ENCODE measurements at places on chromosomes 12 and 14.

DNA sequence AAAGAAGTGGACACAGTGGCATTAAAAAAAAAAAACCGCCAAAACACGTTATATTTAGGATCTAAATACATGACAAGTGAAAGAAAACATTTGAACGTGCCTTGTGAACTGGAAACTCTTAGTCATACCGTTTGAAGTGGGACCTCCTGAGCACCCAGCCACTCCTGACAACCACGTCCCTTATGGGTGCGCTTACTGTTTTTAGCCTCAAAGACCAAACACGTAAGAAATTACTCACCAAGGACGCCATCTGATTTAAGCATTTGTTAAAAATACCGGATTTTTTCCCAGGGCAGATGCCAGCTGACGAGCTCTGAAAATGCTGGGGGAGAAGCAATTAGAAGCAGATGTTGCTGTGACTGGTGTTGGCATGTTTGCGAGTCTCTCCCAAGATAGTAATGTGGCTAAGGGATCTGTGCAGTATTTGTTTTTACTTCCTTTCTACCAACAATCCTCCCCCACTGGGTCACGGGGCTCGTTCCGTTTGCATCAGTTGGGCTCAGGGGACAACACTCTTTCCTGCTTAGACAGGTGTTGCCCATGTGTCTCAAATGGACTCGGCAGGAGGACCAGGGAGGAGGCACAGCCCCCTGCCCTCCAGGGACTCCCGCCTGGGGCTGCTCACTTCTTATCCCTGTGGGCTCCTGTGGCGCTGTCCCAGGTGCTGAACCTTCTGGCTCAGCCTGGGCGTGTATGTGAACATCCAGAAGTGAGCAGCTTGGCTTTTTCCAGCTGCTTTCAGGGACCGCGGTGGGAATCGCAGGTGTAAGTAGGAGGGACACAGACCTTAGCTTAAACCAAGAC, 101.0 kb downstream of the BEGAIN start:
- DNase-seq, result peak; percentile 33

GRCh38 chr12:108616941-108617858, 16.5 kb downstream of the SELPLG start:
- DNase-seq, result peak; percentile 75

DNA sequence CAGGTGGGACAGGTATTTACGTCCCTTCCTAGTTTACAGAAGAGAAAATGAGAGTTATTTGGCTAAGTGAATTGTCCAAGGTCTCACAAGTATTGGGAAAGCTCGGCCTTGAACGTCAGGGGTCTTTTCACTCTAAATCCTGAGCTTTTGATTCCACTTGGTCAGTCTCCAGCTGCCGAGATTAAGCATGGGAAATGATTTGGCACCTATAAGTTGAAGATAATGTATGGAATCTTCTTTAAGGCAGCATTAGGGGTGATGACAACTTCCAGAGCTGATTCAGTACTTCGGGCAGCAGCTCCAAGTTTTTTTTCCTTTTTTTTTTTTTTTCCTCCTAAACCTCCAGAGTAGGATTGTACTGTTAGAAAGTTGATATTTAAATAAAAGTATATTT, 722 bp downstream of the FAM234B start:
- no peak for DNase-seq

- no peak for DNase-seq
These were observed 77.7 kb downstream of the FLRT2 start for GRCh38 chr14:85607651-85608081.

- no peak for DNase-seq
These were observed 2.7 kb downstream of the KMT2D start for GRCh38 chr12:49057888-49058287.

DNA sequence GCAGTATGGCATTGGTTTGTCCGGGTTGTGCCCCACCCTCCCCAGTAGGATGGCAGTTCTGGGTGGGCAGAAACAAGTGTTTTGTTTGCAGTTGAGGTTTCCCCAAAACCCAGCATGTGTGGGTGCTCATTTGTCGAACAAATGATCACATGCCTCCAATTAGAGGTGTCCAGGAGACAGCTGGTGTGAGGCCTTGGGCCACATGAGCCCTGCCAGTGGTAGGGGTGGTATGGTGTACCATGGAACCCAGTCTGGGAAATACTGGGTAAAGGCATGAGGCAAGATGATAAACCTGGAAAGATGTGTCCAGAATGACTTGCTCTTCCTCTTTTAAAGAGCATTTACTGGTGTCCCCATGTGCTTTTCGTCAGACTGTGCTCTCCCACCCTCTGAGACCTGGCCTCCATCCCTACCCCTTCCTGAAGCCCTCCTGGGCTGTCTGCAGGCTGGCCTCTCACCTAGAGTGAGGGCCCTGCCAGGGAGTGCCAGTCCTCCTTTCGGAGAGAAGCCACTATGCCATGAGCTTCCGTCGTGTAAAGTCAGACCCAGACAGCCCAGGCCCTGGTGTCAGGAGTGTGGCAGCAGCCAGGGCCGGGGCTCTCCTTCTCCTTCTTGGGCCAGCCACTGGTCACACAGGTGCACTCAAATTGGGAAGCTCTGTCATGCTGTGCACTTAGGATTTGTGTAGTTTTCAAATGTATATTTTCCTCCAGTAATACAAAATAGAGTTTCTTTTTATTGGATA, 17.6 kb downstream of the ANKRD9 start:
- no peak for DNase-seq

- DNase-seq, result no peak
These were observed 22.6 kb downstream of the TCTN1 start for GRCh38 chr12:110636516-110636915.

- DNase-seq, result no peak
These were observed 136.3 kb downstream of the FUT8 start for GRCh38 chr14:65548878-65549277.

GRCh38 chr12:70354787-70355186, 11.3 kb upstream of the KCNMB4 start:
- DNase-seq, result no peak

DNA sequence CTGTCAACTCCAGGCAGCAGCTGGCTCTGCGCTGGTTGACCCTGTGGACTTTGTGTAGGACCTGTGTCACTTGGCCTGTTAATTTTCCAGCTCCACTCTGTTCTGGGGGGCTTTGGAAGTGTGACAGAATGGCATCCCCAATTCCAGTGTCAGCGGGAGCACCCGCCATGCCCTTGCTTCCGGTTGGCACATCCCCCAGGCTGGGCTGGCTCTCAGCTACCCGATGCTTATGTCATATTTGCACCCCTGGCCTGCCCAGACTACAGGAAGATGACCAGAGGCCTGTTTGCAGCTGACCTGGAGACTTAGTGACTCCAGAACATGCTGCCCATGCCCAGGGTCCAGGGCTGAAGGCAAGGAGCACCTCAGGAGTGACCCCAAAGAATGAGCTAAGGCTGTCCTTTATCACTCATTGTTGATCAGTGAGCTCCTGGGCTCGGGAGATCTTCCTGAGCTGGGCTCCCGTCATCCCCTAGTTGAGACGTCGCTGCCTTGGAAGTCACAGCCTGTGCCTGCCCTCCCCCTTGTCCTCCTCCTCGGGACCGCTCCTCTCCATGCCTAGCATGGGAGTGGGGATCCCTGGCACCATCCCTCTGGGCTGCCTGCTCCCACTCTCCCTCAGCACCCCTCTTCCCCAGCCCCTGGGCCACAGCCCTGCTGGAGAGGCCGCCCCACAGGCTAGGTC, 163.4 kb upstream of the RTL1 start:
- DNase-seq, result no peak

DNA sequence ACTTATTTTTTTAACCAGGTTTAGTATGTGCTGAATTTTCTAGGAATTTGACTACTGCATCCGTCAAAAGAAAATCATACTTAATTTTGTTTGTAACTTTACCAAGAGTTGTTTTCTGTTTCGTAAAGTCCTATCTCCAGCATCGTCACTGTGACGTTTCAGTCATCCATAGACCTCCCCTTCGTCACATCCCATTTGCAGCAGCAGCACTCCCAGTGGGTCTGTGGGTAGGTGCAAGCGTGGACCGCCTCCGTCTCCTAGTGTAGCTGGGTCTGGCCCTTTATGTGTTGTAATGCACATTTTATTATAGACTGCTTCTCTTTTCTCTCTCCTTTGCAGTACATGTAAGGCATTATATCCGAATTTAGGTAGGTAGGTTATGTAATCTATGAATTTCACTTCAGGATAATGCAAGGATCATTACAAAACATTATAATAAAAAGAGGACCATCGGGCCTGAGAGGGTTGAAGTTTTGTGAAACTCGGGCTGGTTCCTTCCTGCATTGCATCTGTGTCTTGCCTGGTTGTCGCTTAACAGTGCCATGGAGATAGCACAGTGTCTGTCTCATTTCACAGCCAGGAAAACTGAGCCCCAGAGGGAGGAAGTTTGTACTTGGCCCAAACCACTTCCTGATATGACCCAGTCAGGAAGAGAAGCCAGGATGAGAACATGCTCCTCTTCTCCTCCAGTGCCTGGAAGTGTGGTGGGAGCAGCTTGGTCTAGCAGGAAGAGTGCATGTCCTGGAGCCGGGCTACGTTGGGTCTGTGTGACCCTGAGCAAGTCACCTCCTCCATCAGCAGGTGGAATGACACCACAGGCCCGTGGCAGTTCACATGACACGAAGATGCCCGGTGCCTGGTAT, 41.3 kb downstream of the EVL start:
- no peak for DNase-seq

- DNase-seq, result no peak
These were observed 17.4 kb downstream of the SDSL start for GRCh38 chr12:113439606-113440030.

GRCh38 chr12:5505751-5506150, 73.8 kb downstream of the NTF3 start:
- DNase-seq, result no peak

DNA sequence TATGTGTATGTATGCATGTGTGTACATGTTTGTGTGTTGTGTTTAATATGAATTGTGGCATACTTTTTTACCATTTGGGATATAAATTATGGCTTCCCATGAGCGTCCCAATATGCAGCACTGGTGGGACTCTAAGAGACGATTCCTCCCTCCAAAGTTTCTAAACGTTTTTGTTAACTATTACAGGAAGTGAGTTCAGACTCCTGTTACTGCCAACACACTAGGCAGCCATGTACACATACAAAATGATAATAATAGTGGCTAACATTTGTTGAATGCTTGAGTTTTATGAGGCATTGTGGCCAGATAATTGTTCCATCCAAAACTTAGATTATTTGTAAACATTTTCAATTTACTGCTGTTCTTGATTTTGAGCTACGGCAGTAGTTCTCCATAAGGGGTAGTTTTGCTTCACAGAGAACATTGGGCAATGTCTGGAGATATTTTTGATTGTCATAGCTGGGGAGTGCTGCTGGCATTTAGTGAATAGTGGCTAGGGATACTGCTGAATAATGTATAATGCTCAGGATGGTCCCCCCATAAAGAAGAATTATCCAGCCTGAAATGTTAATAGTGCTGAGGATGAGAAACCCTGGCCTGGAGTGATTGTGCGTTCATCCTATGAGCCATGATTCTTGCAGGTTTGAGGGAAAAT, 45.1 kb downstream of the ARID2 start:
- DNase-seq, result no peak

GRCh38 chr14:70118064-70118463, 70.7 kb downstream of the SLC8A3 start:
- no peak for DNase-seq

DNA sequence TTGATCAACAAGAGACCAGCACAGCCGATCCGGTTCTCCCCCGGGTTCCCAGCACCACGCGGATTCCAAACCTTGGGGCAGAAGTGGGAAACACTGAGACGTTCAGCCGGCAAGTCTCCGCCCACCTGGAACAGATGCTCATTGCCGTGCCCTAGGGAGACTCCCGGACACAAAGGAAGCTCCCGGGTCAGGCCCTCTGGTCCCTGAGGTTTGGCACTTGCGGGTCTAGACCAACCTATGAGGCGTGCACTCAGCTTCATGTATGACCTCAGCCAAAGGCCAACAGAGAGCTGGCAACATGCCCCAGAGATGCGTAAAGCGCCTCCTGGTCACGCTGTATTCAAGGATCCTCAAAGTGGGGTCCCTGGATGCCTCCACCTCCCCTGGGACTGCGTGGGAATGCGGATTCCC, 2.5 kb downstream of the RIMBP2 start:
- no peak for DNase-seq

GRCh38 chr14:39219075-39219499, 14.6 kb upstream of the MIA2 start:
- no peak for DNase-seq

- no peak for DNase-seq
These were observed 325.7 kb downstream of the CEP128 start for GRCh38 chr14:80615831-80616230.

DNA sequence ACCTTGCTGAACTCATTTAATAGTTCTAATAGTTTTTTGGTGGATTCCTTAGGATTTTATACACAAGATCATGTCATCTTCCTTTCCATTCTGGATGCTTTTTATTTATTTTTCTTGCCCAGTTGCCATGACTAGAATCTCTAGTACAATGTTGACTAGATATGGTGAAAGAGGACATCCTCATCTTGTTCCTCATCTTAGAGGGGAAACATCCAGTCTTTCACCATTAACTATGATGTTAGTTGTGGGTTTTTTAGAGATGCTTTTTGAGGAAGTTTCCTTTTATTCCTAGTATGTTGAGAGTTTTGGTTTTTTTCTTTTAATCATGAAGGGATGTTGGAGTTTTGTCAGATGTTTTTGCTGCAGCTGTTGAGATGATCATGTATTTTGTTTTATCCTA, 8.7 kb downstream of the ANKRD13A start:
- no peak for DNase-seq

- no peak for DNase-seq
These were observed 9.7 kb downstream of the OXA1L start for GRCh38 chr14:22776215-22776614.

DNA sequence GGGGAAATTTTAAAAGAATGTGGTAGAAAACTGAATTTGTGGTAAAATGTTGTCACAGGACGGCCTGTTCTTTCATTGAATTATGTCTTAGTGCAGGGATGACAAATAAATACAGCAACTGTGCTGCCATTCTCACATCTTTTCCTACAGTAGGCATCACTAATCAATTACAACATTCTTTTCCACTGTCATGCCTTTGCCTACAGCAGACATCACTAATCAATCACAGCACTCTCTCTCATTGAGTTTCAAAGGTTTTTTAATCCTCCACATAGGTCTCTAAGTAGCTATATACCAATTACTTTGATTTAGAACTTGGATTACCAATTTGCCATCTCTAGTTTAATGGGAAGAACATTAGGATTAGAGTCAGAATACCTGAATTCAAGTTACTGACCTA, 30.1 kb downstream of the NTF3 start:
- no peak for DNase-seq

DNA sequence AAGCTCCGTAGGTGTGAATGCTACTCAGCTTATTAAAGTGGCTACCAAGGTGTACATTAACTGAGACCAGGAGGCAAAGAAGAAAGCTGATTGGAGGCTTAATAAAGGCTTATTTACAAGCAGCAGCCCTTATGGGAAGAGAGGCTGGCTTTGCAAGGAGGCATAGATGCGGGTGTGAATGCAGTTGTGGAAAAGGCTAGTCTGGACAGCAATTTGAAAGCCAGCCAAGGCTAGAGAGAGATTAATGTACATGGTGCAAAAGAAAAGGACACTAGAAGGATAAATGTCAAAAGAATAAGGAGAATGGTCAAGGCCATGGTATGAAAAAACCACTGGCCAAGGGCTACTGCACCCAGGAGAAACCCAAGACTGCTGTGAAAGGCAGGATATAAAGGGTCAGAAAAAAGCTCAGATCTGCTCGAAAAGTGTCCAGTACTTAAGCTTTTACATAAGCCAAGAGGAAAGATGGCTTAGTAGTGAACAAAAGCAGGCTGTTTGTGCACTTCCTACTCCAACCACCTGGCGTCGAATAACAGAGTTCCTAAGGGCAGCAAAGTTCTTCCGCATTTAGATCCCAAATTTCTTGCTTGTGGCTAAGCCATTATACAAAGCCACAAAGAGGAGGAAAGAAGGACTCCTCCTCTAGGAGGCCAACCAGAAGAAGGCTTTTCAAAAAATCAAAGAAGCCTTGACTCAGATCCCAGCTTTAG, 24.0 kb downstream of the KLRK1 start:
- no peak for DNase-seq

- no peak for DNase-seq
These were observed 90.2 kb upstream of the USP44 start for GRCh38 chr12:95641299-95641952.
